Inflammatory macrophage treated with lipopolysaccharide for 4 hours (primary cell): ENCODE measurements at places on chromosomes 2 and 18.

DNA sequence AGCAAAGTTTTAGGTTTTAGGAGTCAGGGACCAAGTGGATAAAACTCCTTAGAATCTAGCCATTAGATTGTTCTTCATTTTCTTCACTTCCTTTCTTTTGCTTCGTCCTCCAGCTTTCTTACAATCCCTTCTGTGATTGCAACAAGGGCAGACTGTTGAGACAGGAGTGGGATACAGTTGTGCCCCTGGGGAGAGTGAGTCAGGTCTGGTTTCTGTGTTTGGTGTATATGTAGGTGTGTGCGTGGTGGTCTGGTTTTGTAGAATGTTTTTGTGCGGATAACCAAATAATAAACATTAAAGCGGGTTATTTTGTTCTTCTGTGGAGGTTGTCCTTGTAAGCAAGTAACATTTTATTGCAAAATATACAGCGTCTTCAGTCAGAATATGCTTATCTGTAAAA is 7.3 kb downstream of the INSIG2 start:
- DNase-seq, result peak; percentile 30

DNA sequence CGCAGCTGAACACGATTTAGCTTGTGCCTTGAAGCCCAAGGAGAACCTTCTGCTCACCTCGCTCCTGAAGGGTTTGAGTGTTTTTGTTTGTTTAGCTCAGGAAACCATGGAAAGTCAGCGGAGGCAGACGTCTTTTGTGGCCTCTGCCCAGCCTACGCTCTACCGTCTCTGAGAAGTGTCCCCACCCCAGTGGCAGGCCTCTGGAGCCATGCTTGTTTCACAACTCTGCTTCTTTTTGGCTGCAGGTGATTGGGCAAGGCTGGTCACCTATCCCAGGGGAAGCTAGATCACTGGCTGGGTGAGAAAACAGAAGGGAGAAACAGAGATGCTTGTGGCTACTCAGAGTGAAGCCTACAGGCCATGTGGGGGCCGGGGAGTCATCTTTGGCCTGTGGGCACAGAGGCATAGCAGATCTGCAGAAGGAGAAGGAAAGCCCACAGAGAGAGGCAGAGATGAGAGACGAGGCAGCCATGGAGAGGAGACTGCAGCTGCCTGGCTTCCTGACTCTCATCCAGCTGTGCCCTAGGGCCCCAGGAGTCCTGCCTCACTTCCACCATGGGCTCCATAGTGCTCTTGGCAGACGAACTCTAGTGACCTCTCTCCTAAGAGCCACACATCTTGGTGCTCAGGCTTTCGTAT is 50.1 kb downstream of the CIB4 start:
- DNase-seq, result no peak

DNA sequence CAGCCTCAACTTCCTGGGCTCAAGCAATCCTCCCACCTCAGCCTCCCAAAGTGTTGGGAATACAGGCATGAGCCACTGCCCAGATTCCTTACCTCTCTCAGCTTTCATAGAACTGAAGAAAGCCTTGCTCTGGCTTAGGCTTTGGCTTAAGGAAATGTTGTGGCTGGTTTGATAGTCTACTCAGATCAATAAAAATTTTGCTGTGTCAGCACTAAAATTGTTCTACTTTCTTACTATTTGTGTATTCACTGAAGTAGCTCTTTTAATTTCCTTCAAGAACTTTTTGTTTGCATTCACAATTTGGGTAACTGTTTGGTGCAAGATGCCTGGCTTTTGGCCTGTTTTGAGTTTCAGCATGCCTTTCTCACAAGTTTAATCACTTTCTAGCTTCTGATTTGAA is 634.0 kb upstream of the FSHR start:
- no peak for DNase-seq

GRCh38 chr2:204453730-204454167 is 91.5 kb upstream of the PARD3B start:
- DNase-seq, result no peak

DNA sequence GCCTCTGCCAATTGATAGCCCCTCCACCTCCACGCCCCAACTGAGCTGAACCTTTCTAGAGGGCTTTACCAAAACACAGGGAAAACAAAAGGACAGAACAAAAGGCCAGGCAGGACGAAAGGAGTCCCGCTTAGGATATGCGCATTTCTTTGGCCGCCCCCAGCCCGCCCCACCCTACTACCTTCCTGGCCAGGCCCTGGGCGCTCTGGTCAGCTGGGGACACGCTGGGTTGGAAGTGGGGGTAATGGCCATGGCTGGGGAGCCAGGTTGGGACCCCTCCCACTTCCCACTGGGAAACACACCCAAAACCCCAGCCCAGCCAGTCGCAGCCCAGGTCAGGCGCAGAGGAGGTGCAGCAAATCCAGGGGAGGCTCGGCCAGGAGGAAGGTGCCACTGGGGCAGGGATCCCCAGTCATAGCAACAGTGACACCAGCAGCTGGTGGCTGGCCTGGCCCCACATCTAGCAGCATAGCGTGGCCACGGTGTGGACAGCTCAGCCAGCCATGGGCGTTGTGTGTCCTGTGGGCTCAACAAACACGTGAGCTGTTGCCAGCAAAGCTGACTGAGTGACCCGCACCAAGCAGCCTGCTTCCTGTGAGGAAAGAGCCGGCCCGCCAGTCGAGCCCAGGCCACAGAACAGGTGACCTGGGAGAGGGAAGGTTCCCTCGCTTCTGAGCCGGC is 24.6 kb upstream of the B3GNT7 start:
- DNase-seq, result no peak

DNA sequence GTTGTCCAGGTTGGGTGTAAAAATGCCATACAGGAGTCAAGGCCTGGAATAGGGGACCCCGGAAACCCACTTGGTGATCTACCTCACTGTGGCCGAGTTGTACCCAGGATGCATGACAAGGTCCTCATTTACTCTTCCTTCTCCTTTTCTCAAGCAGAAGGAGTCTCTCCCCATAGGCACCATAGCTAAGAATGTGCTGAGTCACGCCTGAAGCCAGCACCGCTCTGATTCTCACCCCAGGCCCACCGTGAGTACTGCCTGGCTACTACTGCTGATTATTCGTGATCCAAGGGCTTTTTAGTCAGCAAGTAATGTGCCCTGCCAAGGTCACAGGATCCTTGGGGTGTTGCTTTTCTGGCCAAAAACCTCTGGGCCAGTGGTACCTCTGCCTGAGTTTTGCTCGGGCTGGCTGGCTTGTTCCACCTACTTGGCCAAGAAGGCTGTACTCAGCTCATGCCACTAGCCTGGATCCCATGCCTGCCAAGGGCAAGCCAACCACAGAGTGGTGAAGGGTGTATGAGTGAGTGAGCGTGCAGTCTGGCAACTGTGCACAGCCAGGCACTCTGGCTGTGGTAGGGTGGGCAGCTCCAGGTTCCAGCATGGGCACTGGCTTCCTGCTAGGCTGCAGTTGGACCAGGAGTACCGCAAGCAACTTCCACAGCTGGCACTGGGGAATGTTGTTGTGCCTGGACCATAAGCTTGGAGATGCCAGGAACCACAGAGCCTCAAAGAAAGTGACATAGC is 650.1 kb upstream of the VRK2 start:
- peak; percentile 53 for DNase-seq

GRCh38 chr2:241197947-241198346 is 9.5 kb downstream of the ANO7 start:
- no peak for DNase-seq

GRCh38 chr18:41721103-41721790 is 233.8 kb upstream of the PIK3C3 start:
- DNase-seq, result no peak

DNA sequence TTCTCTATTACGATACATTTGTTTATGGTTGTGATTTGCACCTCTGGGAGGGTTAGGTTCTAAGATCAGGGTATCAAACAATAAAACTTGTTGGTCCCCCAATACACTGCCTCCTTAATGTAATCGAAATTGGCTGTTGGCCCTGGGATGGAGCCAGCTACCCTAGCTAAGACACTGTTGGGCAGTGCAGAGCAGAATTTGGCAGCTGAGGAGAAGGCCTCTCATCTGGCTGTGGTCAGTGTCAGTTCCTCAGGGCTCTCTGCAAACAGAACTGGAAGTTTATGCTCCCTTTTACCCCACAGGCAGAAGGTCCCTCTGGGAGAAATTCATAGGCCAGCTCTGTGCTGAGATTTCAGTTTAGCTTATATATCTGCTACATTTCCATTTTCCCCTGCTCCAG is 8.6 kb upstream of the HAAO start:
- DNase-seq, result no peak

GRCh38 chr18:35868915-35869314 is 103.6 kb upstream of the RMP24 start:
- peak; percentile 12 for DNase-seq

- DNase-seq, result peak; percentile 63
Observed at GRCh38 chr18:23740105-23740830, 51.0 kb downstream of the LAMA3 start.

- no peak for DNase-seq
Observed at GRCh38 chr18:51523671-51524070, 326.2 kb upstream of the MEX3C start.

GRCh38 chr2:39665811-39666490 is at the start of gene TMEM178A:
Gene TMEM178A, plus strand, starts transcription at chr2:39665917. Its CDS starts 58 bp downstream, at chr2:39665975.
- DNase-seq, result no peak

- DNase-seq, result peak; percentile 54
Observed at GRCh38 chr2:85066874-85067351, 66.3 kb upstream of the TCF7L1 start.

DNA sequence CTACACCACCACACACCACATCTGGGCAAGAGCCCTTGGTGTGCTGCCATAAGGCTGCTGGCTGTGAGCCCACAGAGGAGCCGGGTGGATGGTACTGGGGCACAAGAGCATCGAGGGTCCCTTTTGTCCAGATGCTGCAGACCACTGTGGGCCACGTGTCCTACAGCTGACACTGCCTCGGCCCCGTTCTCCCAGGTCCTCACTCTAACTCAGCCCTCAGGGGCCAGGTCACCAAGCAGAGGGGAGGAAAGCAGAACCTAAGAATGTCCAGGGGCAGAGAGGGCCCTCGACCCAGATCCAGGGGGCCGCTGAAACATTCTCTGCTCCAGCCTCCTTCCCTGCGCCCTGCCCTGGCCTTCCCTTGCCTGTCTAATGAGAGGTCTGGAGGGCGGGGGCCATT is 91.7 kb upstream of the ASB18 start:
- DNase-seq, result no peak

GRCh38 chr2:3126911-3127621 is 250.6 kb downstream of the EIPR1 start:
- DNase-seq, result no peak

GRCh38 chr2:54560146-54560881 is 104.2 kb downstream of the SPTBN1 start:
- DNase-seq, result peak; percentile 78

- no peak for DNase-seq
Observed at GRCh38 chr2:240137596-240138253, 1.6 kb upstream of the COPS9 start.

- no peak for DNase-seq
Observed at GRCh38 chr18:23877371-23877770, 137.2 kb upstream of the TTC39C start.

- no peak for DNase-seq
Observed at GRCh38 chr18:55003695-55004094, 44.4 kb upstream of the CCDC68 start.

DNA sequence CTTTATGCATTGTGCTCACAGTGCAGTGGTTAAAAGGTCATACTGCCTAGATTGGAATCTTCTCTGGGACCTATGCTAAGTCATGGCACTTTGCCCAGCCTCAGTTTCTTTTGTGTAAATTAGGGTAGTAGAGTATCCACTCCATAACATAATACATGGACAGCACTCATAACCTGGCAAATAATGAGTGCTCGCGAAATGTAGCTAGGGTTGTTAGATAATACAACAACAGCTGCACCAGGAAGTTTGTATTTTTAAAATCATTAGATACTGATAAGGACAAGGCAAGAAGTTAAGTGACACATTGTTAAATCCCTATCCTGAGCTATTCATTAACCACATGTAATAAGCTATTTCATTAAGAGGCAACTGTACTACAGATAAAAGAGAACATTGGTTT is 13.8 kb upstream of the PLA2R1 start:
- DNase-seq, result no peak

DNA sequence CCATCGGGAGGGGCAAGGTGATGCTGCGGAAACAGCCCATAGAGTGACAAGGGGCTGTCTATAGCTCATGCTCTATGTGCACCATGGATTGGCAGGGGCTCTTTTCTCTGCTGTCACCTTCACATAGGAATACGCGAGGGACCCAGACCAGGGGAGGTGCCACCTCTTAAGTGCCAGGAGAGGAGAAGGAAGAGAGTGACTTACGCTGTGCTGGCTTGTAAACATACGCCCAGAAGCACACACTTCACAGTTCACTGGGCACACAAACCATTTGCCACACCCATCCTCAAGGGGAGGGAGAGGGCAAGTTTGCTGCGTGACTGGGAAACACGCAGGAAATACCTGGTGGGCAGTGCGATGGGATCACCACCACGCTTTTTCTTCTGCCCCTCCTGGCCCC is 65.1 kb upstream of the GPR45 start:
- DNase-seq, result no peak

- DNase-seq, result peak; percentile 52
Observed at GRCh38 chr2:217666338-217666737, 336.5 kb downstream of the TNS1 start.

DNA sequence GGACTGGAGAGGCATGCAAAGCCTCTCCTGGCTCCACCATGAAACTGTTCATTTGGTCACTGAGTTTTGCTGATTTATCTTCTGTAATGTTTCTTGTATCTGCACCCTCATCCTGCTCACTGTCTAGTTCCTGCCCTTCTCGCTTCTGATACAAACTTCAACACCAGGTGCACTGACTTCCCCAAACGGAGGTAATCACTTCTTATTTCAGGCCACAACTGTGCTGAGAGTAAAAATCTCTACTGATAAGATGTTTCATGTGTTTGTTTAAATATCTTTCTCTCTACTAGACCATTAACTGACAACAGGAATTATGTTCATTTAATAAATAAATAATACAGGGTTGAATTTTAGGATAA is 10.9 kb upstream of the NT5C1B start:
- DNase-seq, result no peak

DNA sequence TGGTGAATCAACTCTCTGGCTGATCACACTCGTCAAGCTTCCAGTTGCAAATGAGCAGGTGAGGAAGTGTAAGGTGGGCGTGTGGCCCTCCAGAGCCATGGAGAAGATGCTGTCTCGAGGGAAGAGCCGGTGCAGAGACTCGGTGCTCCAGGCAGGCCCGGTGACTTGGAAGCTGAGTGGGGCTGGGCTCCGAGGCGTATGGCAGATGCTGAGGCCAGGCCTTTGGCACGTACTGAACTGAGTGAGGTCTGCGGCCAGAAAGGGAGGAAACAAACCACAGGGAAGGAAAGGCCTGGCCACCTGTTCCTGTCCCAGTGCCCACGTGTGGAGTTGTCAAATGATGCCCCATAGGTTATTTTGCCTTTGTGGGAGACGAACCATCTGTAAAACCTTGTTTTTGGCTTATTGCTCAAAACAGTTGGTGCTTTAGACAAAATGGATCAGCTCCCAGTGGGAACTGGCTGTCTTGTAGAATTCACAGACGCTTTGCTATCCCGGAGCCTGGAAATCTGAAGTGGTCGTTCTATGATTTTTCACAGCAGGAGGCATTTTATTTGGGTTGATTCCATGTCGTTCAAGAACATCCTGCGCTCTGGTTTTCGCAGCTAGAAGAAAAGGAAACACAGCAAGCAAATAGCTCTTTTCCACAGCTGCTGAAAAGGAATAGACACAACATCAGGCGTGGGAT is 117.5 kb upstream of the TMEM18 start:
- no peak for DNase-seq
